ENCODE measurements at places on chromosomes 2 and 18.

- DNase-seq = no peak
Measured at GRCh38 chr2:216404010-216404618, 8.2 kb upstream of the SMARCAL1 start.

DNA sequence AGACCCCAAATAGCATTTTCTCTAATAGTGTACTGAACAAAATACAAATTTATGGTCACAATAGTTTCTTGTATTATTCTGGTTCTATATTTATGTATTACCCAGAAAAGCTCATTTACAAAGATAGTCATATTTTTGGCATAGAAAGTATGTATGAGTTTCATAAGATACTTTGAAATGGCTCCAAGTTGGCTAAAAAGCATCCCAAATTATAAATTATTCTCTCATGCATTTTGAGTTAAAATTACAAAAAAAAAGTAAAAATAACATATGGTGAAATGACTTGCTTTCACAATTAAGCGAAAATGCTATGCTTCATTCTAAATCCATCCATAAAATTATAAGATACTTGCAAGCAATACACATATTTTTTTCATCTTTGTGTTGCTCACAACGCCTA lies 530.7 kb downstream of the ZNF804A start:
- no peak for DNase-seq

DNA sequence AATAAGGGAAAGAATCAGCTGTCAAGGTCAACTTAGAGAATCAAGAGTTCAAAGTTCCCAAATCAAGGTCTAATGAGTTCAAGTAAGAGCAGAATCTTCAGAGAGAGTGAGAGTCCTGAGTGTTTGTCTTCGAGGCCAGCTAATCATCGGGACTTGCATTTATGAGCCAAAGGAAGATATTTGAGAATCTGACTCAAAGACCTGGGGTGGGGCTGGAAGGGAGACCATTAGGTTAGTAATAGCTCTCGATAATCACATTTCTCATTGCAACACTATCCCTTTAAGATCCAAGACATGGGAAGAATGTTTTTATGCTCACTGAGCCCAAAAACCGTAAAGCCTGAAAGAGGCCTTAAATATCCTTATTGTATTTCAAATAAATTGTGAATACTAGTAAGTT lies 72.0 kb upstream of the FSHR start:
- DNase-seq = no peak

GRCh38 chr2:159989249-159989648 lies 73.2 kb downstream of the PLA2R1 start:
- DNase-seq = no peak

DNA sequence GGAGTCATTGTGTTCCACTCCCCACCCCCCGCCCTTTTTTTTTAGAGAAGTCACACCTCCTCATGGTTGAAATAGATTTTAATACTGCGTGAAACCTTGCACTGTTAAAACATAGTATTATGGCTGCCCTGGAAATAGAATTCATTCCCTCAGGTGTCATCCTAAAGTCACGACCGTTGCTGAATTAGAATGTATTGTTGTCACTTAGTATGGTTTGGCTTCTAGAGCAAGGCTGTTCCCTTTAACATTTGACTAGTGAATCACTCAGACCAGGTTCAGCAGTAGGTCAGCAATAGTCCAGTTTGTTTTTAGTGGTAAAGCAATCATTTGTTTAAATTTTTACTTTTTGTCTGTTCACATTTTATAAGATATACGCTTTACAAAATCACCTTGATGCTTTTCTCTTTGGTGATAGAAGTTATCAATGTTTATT lies 1.2 kb downstream of the BABAM2 start:
- no peak for DNase-seq

DNA sequence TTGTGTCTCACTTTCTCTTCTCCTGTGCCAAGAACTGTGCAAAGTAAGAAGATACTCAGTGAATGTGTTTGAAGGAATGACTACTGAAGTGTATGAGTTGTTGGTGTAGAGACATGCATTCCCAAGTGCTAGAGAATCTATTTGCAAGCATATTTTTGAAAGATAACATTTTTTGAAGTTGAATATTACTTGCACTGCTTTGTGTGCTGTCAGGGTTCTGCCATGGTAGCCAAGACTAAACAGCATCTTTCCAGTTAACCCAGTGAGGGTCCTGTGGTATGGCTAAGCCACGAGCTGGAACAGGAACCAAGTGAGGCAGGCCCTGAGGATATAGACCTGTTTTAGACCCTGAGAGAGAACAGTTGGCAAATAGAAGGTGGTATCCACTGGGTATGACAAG lies 35.2 kb upstream of the EFEMP1 start:
- no peak for DNase-seq

- no peak for DNase-seq
Measured at GRCh38 chr18:3526421-3527354, 76.7 kb downstream of the TGIF1 start.

DNA sequence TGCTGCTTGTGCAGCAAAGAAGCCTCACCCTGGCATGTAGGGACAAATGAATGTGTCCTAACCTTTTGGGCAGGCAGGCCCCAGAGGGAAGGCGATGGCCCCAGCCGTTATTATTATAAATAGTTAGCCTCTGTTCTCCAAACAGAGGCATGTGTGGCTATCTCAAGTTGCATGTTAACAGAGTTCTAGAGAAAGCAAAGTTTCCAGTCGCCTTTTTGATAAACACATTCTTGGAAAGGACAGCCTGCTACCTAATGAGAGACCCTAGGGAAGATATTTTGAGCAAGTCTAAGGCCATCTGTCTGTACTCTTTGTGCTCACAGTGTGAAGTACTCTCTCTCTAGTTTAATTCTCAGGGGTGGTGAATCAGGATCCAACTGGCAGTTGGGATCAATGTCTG lies 97.4 kb upstream of the FHL2 start:
- DNase-seq = no peak

GRCh38 chr2:156471762-156472161 lies 35.6 kb downstream of the GPD2 start:
- no peak for DNase-seq

GRCh38 chr18:72672364-72673184 lies 128.4 kb upstream of the CBLN2 start:
- DNase-seq = no peak

DNA sequence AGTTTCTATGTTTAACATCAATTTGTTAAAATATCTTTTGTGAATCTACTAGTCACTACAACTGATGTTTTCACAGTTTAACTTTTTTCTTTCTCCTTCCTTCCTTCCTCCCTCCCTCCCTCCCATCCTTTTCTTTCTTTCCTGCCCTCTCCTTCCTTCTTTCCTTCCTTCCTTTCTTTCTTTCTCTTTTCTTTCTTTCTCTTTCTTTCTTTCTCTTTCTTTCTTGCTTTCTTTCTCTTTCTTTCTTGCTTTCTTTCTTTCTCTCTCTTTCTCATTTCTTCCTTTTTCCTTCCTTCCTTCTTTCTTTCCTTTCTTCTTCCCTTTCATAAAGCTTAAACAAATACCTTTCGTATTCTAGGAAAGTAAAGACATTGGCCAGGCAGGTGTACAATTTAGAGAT lies 2083.0 kb upstream of the CELF4 start:
- DNase-seq = no peak

GRCh38 chr2:145022666-145023333 lies 502.9 kb upstream of the ZEB2 start:
- no peak for DNase-seq

DNA sequence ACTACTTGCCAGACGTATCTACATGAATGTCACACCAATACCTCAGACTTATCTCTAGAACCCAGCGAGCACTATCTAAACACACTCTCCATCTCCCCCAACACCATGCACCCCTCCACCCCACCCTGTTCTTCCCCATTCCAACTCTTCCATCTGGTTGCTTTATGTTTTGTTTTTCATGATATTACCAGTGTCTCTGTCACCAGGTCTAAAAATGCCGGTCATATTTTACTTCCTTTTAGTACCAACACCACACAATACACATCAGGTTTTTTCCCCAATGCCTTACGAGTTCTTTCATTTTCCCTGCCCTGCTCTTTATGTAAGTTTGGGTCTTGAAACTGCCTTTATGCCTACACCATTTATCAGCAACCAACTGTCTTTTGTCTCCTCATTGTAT lies 10.2 kb upstream of the ITGA4 start:
- DNase-seq = no peak

DNA sequence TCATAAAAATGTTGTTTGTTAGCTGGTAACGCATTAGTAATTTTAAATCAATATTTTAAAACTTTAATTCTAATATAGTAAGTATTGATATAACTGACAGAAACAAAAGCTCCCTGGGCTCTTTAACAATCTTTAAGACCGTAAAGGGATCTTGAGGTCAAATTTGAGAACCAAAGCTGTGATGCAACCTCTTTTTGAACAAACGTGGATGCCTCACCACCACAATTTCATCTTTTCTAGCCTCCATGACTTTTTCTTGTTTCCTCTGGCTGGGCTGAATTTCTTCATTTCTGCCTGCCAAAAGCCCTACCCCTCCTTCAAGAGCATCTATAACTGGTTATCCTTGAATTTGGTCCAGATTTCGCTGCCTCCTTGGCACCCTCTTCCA lies 563 bp upstream of the POLE4 start:
- DNase-seq = no peak

DNA sequence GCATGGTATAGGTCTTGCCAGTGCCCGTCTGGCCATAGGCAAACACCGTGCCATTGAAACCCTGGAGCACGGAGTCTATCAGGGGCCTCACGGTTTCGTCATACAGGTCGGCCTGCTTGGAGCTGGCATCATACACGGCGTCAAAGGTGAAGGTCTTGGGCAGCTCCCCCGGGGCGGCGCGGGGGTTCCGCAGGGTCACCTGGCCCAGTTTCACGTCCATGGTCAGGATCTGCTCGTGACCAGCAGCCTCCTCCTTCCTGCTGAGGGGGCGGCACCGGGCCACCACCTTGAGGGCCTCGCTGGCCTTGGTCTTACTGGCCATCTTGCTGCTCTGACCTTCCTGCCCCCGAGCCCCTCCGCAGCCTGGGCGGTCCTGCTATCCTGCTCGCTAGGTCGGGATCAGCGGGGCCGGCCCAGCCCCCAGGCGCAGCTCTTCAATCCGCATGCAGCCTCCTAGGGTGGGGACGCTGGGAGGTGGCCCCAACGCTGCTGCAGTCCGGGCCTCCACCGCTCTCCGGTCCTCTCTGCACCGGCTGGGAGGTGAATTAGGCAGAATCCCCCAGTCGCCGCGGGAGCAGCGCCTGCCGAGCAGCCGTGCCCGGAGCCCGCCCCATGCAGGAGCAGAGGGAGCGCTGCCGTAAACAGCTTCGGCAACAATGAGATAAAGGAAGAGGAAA lies 563 bp downstream of the KIF3C start:
- DNase-seq = no peak

- peak; percentile 91 for DNase-seq
Measured at GRCh38 chr2:68319398-68320117, at the start of gene CNRIP1. TSS of gene CNRIP1 (minus strand) at chr2:68319949. CDS start at chr2:68319400, 549 bp downstream.

DNA sequence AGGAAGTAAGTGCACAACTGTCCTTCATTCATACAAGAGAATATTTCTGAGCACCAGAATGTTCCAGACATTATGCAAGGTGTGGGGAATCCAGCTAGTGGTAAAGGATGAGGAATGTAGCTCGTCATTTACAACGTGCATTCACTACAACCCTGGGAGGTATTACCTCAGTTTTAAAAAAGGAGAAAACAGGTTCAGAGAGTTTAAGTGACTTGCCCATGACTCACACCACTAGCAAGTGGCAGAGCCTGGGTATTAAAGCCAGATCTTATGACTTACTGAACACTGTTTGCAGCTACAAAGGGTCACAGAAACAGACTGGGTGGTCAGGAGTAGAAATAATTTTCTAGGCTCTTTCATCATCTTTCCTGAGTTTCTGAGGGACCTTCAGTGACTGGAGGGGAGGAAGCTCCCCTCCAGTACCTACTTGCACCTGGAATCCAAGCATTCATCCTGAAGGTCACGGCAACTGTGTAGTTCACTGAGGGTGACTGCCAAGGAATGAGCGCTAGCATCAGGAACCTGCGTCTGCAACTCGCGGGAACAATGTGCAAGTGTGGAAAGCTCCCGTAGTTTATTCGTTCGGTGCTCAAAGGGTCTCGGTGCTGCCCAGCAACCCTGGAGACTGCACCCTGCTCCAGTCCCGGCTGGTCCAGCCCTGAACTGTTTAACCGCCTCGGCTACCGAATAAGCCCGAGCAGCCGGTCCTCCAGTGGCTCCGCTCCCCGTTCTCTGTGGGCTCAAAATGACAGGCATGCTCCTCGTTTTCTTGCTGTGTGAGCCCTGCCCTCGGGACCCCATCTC lies 647 bp downstream of the CCDC121 start:
- DNase-seq = no peak

GRCh38 chr2:30421604-30422443 lies 25.2 kb upstream of the LCLAT1 start:
- DNase-seq = no peak

GRCh38 chr2:216768908-216769411 lies 73.6 kb upstream of the IGFBP5 start:
- DNase-seq = no peak

- DNase-seq = no peak
Measured at GRCh38 chr2:241645915-241646645, 8.6 kb downstream of the ATG4B start.

GRCh38 chr2:227623226-227623625 lies 5.9 kb downstream of the SCYGR4 start:
- no peak for DNase-seq

DNA sequence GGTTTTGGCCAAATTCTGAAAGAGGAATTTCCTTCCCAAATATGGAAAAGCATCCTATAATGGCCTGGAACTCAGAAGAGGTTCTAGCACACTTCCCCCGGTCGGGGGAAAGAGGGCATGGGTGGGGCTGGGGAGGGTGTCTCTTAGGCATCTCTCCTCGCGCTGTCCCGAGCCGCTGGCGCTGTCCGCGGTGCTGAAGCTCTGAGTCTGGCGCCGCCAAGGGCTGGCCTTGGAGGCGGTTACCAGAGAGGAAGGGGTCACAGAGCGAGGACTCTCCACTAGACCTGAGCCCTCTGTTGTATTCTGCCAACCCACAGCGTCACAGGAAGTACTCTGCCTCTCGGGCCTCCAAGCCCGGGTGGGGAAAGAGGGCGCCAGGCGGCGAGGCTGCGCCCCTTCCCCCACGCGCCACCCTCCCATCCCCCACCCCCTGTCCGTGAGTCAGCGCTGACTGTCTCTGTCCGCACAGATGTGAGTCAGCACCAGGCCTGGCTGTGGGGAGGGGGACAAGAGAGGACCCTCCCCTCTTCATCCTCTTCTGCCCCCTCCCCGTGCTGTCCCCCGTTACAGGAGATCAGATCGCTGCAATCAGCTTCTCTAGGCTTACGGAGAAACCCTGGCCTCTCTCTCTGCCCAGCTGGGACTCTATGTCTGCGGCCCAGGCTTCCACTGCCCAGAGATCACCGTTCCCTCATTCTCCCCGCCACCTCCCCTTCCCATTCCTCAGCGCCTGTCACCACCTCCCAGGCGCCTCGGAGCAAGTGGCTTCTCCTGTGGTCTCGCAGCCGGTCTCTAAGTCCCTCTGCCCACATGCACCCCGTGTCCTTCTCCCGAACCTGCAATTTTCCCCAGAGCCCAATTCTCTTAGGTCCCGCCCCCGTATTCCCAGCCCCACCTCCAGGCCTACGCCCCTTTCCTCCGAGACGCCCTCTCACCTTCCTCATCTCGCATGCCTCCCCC lies 779 bp downstream of the PTPRN start:
- DNase-seq = no peak

DNA sequence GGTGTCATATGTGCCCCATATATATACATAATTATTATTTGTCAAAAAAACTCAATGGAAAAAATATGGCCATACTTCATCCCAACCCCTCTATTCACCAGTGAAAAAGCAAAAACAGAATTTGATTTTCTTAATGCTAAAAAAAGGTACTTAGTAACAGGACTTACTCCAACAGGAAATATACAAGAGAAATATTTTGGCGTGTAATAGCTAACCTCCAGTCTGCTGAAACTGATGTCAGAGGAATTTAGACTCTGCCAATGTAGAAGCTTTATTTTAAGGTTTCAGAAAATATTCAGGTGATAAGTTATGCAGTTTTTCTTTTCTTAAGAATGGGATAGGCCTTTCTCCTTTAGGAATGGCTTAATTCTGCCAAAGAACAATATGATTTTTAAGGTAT lies 72.6 kb downstream of the TMEFF2 start:
- DNase-seq = no peak
